IMR-90 (cell line): ENCODE measurements at places on chromosomes 5 and 9. TPM values are rescaled to one million over a fixed set of nuclear protein-coding genes. Genes with fewer than 3 reads are reported as not detected.

SLC45A2 gene
- 0.07 TPM in 1 of 2 replicates, not detected in the other for polyA plus RNA-seq

C6 gene
- 0.05 and 0.09 TPM in 2 replicates for polyA plus RNA-seq

CYFIP2 gene
- polyA plus RNA-seq, result 6.7 and 6.8 TPM in 2 replicates

ADAMTS16 gene
- polyA plus RNA-seq, result 0.03 and 0.09 TPM in 2 replicates

C9orf153 gene
- not detected in 2 replicates for polyA plus RNA-seq

MAML1 gene
- 10.2 and 20.4 TPM in 2 replicates for polyA plus RNA-seq

PCDHGA2 gene
- 3.6 and 4.0 TPM in 2 replicates for polyA plus RNA-seq

FAT2 gene
- 0.03 and 0.06 TPM in 2 replicates for polyA plus RNA-seq

ARHGEF37 gene
- 0.39 and 0.42 TPM in 2 replicates for polyA plus RNA-seq

PDE6A gene
- polyA plus RNA-seq, result not detected in 2 replicates

UGCG gene
- 70.8 and 84.2 TPM in 2 replicates for polyA plus RNA-seq

DNA sequence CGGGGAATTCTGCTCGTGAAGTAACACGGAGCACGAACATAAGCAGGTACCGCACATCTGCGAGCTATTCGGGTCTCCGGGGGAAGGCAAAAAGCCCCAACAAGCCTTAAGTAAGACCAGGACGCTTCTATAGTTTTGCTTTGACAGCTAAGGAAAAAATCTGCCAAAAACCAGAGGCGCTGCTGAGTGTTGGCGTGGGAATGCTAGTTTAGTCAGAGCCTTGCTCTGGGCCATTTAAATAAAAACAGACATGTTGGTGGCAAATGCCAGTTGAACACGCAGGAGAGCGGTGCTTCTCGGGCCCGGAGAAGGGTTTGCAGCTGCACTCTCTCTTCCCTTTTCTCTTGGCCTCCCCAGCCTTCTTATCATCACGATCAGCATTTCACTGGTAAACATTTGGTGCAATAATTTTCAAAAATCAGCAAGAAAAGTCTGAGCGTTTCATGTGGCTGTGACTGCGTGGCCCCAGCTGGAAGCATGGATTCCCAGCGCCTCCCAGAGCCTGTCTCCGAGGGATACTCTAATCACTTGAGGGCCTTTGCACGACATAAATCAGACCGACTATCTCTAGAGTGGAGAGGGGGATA lies 6.4 kb upstream of the NOTCH1 start:
- DNase-seq, result peak; percentile 74

DNA sequence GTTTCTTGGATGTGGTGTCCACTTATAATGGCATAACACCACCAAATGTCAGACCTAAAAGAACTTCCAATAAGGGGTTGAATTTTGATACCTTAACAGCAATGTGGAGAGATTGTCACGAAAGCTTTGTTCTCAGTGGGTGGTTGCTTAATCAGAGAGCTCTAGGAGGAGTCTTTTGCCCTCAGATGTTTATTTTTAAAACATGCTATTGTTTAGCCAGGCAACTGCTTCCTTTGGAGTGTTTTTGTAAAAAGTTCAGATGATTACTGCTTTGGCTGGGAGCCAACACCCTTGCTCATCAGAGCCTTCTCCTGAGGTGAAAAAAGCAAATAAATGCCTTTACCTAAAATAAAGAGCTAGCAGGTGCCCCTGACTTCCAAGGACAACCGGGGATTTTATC lies 65.0 kb downstream of the SLC1A1 start:
- peak; percentile 17 for DNase-seq

DNA sequence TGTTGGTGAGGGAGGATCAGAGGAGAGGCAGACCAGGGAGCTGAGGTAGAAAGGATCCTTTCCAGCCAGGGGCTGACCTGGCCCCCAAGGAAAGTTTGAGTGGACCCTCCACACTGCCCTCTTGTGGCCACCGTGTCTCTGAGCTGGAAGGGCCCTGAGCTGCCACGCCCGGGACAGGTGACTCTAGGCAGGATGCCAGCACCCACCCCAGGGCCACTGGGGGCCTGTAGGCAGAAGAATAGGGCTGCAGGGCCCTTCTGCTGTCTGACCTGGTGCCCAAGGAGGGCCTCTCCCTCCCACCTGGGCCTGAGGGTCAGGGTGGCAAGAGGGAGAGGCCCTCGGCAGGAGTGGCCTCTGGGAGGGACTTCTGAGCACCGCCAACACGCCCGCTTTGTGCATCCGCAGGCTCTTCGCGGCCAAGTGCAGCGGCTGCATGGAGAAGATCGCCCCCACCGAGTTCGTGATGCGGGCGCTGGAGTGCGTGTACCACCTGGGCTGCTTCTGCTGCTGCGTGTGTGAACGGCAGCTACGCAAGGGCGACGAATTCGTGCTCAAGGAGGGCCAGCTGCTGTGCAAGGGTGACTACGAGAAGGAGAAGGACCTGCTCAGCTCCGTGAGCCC lies 76.8 kb downstream of the LMX1B start:
- DNase-seq, result no peak

DNA sequence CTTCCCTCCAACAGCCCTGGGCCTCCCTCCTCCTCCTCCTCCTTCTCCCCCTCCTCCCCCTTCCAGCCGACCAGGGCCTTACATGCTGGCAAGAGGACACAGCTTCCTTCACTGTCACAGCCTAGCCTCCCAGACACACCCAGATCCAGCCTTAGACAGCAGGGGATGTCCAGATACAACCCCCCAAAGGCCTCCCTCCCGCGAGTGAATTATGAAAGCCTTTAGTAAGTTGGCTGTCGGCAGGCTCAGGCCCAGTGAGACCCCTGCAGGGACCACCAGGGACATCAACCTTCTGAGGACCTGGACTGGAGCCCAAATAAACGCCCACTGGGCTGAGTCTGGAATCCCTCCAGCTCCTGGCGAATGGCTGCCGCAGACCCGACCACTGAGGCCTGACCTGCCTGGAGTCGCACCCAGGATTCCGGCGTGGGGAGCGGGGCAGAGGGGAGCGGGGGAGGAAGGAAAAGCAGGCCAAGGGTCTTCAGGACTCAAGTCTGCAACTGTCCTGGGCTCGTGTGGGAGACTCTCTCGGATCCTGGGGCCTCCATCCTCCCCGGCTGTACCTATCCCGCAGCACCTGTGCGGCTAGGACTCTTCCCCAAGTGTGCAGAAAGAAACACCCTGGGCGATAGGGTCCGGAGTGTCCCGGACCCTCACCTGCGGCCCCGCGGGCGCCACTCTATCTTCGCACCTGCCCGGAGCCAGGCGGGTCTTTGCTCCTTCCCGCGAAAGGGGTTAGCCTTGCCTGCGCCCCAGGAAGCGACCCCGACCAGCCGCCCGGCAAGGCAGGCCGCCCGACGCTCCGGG lies 705 bp downstream of the SEPTIN8 start:
- DNase-seq, result no peak

GRCh38 chr9:109779711-109780452 lies at the start of gene PALM2AKAP2:
TSS of gene PALM2AKAP2 (plus strand) at chr9:109780198. CDS start at chr9:109780489, 291 bp downstream.
- DNase-seq, result peak; percentile 68

GRCh38 chr5:140005145-140005591 lies 37.9 kb downstream of the NRG2 start:
- DNase-seq, result no peak

DNA sequence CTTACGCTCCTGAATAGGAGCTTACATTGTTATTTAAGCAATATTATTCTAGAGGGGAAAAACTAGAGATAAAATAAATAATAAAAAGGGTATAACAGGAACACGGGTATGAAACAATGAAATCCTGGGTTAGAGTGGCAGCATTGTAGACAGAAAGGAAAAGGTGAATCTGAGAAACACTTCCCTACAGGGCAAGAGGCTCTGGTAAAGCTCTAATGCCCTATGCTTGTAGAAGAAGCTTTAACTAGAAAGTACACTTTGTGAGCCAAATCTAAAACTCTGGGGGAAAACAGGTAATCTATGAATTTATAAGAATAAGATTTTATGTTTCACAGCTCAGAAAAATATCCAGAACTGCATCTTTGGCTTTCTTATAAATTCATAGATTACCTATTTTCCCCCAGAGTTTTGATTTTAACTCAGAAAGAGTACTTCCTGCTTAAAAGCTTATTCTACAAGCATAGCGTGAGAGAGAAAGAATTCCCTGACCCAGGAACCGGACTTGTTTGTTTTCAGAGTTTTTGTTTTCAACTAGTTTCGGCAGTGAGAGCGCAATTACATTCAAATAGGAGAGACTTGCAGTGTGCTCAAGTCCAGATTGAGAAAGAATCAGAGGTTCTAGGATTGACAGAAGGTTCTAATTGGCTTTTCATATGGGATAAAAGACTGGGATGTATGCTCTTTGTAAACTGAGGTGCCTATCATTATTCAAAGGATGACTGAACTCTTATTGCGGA lies 651.0 kb upstream of the RORB start:
- DNase-seq, result no peak

GRCh38 chr9:124208571-124208970 lies 49.2 kb upstream of the NEK6 start:
- DNase-seq, result no peak

GRCh38 chr5:170611449-170612090 lies 107.8 kb downstream of the KCNIP1 start:
- DNase-seq, result no peak

DNA sequence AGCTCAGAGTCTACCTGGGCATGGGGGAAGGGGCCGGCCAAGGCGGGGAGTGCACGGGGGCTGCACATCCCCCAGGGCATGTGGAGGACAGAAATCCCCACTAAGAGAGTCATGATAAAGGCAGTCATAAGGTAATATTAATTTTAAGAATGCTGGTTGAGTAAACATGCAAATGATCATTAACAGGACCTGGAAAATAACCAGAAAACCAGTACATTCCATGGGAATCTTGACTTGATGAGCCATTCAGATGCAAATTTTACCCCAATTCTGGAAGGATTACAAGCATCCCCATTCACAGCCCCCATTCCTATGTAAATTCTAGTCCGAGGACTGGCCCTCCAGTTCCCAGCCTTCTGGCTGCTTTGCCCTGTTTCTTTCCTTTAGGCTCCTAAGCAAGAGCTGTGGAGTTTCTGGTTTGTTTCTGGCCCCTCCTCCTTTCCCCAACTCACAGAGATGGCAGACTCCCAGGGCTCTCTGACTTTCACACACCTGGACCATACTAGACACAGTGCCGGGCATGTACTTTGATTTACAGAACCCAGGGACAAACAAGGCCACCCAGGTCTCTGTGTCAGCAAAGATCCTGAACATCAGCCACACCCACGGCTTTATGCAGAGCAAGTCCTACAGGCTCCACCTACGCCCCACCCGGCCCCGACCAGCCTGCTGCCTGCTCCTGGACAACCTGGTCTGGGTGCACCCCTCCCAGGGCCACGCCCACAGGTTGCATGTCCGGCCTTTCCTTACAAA lies 62.7 kb downstream of the SEMA4D start:
- DNase-seq, result no peak

- DNase-seq, result peak; percentile 25
These were observed 297.0 kb upstream of the TAS2R1 start for GRCh38 chr5:9927106-9927505.

- no peak for DNase-seq
These were observed 34.8 kb upstream of the RAB3C start for GRCh38 chr5:58548068-58548467.

- no peak for DNase-seq
These were observed 254.6 kb upstream of the PIK3R1 start for GRCh38 chr5:67960939-67961338.

DNA sequence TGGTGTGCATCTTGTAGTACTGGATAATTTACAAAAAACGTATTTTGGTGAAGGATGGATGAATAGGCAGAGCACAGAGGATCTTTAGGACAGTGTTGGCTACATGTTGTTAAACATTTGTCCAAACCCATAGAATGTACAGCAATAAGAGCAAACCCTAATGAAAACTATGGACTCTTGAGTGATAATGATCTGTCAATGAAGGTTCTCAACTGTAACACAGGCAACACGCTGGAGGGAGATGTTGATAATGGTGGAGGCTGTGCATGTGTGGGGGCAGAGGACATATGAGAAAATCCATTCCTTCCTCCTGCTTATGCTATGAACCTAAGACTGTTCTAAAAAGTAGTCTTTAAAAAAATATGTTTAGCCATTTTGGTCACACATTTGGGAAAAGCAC lies 194.0 kb downstream of the FER start:
- no peak for DNase-seq

DNA sequence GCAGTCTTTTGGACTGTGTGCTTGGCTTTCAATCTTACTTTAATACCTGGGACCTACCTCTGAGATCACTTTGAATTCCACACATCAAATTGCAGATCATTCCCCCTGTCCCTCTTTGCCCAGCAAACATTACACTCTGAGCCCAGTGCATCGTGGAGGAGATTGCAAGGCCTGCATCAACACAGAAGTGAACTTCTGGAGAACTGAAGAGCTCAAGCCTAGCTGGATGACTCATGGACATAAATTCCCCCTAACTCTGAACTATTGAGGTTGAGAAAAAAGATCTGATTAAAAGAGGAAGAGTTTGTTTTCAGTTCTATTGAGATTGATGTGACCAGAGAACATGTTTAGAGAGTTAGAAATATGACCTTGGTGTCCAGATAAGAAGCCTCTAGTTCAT lies 316.0 kb upstream of the DMAC1 start:
- DNase-seq, result no peak

- no peak for DNase-seq
These were observed 2.5 kb downstream of the ZFP62 start for GRCh38 chr5:180858586-180858985.

- no peak for DNase-seq
These were observed 117.9 kb upstream of the IRX4 start for GRCh38 chr5:2000591-2000990.

DNA sequence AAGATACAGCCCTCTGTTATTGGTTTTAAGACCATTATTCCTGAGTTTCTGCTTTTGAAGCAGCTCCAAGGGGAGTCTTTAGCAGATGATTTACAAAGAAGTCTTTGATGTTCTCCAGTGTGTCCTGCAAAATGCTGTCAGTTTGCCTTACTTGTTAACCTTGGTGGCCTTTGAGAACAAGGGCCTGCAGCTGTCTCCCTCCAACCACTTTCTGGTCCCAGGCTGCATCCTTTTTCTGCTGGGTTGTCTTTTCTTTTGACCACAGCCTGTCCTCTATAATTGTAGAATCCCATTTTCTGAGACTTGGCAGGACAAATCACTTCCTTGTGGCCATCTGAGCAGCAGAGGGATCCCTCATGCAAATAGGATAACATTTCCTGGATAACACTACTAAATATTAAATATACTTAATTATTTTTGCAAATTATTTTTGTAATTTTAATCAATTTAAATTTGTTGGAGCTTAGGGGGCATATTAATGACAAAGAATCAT lies 281.4 kb downstream of the DMRT2 start:
- no peak for DNase-seq

- no peak for DNase-seq
These were observed 36.7 kb upstream of the SLC2A8 start for GRCh38 chr9:127360250-127360649.
